ENCODE measurements at places on chromosomes 3 and 15.

DNA sequence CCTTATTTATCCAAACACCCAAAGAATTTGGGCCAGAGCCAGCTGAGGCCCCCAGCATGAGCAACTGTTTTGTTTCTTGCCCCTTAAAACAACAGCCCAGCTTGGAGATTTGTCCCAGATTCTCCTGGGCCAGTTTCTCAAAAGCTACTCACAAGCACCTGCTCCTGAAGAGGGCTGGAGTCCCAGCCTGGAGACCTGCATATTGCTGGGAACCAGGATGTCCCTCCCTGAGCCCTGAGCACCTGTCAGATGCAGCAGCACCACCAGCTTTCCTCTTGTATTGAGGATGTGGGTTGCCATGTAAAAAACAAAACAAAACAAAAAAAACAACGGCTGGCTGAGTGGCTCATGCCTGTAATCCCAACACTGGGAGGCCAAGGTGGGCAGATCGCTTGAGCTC, 7.0 kb upstream of the RFT1 start:
- DNase-seq: no peak

DNA sequence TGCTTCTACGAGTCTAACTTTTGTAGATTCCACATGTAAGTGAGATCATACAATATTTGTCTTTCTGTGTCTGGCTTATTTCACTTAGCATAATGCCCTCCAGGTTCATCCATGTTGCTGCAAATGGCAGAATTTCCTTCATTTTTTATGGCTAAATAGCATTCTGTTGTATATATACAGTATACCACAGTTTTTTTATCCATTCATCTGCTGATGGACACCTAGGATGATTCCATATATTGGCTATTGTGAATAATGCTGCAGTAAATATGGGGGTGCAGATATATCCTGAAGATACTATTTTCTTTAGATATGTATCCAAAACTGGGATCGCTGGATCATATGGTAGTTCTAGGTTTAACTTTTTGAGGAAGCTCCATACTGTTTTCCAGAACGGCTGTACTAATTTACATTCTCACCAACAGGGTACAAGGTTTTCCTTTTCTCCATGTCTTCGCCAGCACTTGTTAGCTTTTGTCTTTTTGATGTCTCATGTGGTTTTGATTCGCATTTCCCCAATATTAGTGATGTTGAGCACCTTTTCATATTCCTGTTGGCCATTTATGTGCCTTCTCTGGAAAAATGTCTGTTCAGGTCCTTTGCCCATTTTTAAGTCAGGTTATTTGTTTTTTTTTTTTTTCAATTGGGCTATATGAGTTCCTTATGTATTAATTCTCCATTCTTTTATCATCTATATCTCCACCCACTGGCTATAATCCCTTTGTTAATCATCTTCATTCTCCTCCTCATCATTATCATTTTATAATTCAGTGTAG, 26.9 kb downstream of the CHCHD4 start:
- DNase-seq: no peak

- DNase-seq: no peak
These were observed 118.2 kb downstream of the GADL1 start for GRCh38 chr3:30776186-30776815.

DNA sequence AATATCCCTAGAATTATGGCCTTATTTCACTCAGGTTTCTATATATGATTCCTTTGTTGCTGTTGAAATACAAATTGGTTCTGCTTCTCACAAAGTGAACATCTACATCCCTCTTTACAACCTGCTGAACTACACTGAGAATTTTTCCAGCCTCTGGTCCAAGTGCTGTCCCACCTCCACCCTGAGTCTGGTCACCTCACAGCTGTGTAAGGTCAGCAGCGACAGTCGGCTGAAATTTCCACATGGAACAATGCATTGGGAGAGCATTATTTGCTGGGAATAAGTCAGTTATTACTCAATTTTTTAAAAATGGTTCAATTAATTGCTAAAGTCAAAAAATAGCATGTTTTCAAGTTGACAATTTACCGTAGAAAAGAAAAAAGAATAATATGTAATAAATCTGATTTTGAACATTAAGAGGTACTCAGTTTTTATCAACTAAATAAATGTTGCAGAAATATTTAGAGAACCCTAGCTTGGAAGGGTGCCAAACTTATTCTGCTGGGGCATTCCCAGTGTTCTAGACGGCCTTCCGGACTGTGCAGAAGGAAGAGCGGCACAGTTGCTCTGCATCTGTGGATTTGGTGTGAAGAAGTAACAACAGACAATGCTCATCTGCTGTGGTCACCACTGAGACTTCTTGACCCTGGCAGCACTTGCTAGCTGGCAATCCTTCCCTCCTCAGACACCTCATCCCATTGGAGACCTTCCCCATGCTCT, 1.8 kb downstream of the HCLS1 start:
- DNase-seq: no peak

DNA sequence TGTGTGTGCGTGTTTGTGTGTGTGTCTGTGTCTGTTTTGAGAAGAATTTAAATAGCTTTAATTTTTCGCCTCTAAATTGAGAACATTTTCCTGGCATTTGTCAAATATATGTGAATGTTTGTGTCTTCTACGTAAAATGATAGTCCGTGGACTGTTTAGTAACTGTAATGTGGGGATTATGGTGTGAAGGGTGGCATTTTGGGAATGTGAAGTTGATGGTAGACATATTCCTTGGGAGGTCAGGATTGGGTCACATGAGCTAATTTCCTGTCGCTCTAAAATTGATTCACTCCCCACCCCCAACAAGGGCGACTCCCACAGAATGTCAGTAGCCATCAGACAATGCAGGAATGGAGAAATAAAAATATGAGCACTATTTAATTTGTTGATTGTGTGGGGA, 107.3 kb downstream of the ITPR1 start:
- DNase-seq: no peak

GRCh38 chr3:16534640-16535262, 21.3 kb upstream of the RFTN1 start:
- no peak for DNase-seq

DNA sequence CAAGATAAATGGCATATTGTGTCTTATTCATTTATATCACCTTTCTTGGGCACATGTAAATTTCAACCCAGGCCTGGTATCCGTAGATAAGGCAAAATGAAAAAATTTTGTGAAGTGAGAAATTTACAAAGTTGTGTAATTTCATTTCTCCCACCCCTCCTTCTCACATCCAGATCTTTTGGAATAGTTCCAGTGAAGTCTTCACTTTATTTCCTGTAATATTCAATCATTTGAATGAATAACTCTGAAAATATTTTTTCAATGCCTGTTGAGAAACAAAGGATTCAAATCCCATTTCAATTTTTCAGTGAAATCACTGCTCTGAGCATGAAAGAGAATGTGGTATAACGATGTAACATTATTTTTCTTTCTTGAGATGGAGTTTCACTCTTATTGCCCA, 53.4 kb downstream of the BTLA start:
- no peak for DNase-seq

GRCh38 chr3:2595486-2595885, 496.8 kb downstream of the CNTN4 start:
- no peak for DNase-seq

- no peak for DNase-seq
These were observed 1.5 kb downstream of the FSTL1 start for GRCh38 chr3:120449251-120449650.

GRCh38 chr15:100383302-100384107, 41.7 kb upstream of the ADAMTS17 start:
- no peak for DNase-seq

DNA sequence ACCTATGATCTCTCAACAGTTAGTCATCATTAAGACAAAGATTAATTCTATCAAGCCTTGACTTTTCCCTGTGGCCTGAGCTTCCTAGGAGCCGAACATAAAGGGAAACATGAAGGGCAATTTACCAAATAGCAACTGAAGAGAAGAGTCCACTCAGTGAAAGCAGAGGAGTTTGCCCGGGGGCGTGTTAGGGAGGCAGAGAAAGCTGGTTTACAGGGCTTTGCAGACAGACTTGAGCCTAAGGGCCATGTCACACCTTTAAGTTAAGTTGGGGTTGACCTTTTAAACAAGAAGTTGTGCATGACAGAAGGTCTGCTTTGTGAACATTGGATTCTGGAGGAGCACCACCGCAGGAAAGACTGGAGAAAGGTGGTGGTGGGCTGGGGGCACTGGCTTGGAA, 701.8 kb upstream of the CFAP20DC start:
- DNase-seq: no peak

DNA sequence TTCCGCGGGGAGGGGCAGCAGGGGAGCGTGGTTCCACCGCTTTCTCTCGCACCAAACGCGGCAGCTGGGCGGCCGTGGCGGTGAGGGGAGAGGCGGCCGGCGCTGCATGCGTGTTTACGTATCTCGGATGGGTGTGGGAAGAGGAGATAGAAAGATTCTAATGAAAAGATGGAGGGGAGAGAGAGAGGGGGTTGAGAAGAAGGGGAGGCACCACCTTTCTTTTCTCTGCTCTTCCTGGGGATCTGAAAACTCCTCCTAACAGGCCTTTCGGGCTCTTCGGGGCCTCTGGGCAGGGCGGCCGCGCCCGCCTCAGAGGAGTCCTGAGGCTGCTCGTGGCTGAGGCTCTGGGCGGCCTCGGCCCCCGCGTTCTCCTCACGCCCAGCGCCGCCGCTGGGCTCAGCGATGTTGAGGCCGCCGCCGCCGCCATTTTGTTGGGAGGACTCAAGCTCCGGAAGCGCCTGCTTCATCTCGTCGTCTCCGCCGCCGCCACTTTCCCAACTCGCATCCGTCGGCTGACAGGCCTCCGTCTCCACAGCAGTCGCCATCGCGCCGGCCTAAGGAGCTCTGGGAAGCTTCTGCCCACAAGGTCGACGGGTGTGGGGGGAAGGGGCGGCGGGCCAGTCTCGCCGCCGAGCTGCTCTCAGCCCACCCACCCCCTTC, 473 bp downstream of the TASOR start:
- DNase-seq: peak; percentile 63

DNA sequence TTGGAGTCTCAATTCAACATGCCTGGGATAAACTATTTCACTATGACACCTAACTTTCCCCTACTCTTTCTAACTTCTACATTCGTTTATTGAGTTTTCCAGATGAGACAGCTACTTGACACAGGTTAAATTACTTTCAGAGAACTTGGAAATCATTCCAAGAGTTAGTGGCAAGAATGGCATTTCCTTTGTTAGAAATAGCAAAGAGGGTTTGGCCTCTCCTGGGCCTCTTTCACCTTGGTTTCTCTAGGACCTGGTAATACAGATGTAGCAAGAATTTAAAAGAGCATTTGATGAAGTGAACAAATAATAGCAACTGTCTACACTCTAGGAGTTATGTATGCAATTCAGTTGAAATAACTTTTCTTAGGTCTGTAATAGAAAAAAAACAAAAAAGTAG, 748.9 kb downstream of the MECOM start:
- DNase-seq: no peak

GRCh38 chr3:103909395-103909794, 1457.3 kb upstream of the ALCAM start:
- no peak for DNase-seq

DNA sequence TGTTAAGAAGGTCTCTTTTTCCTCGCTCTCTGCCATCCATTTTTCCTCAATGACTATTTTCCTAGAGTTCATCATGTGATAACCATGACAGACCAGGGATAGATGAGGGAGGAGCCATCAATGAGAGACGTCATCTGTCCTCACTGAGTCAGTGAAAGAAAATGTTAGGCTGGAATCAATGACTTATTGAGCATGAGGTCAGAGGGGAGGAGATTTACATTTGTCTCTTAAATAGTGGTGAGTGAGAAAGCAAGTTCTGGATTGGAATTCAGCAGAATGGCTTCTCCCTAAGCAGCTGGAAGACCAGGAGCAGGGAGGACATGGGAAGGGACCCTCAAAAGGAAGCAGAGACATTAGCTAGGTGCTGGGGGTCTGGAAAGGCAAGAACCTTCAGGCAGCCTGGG, 28.2 kb upstream of the USP3 start:
- no peak for DNase-seq

- no peak for DNase-seq
These were observed 30.3 kb upstream of the SPESP1 start for GRCh38 chr15:68900027-68900426.

DNA sequence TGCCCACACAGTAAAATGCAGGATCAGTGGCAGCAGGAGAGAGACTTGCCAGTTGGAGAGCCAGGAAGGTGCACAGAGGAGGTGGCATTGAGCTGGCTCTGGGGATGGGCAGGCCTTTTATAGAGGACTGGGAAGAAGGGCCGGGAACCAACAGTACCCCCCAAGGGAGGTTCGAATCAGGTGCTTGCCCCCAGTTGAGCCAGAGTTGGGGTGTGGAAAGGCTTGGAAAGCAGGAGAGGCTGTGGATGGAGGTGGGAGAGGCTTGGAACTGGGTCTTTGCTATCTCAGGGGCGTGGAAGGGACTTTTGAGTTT, 107.6 kb downstream of the KLF13 start:
- no peak for DNase-seq

DNA sequence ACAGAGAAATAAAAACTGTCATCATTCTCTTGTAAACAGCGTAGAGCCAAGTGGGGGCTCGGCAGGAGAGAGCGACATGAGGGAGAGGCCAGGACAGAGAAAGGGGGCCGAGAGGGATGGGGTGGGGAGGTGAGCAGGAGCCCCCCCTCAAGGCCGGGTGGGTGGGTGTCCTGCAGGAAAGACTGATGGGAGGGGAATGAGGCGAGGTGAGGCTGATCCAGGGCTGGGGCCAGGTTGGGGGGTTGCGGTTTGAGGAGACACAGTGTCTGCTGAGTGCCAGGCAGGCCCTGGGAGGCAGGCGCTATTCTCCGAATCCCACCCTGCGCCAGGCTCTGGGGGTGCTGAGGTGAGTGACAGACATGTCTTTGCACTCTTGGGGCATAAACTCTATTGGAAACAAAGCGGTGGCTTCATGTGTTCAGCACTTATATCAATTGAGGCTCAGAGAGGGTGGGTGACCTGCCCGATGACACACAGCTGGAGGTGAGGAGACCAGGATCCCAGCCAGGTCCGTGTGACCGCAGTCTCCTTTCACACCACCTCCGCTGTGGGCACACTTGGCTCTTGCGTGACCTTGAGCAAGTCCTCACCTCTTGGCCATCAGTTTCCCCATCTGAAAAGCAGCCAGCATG, 19.6 kb upstream of the CSPG4 start:
- no peak for DNase-seq

DNA sequence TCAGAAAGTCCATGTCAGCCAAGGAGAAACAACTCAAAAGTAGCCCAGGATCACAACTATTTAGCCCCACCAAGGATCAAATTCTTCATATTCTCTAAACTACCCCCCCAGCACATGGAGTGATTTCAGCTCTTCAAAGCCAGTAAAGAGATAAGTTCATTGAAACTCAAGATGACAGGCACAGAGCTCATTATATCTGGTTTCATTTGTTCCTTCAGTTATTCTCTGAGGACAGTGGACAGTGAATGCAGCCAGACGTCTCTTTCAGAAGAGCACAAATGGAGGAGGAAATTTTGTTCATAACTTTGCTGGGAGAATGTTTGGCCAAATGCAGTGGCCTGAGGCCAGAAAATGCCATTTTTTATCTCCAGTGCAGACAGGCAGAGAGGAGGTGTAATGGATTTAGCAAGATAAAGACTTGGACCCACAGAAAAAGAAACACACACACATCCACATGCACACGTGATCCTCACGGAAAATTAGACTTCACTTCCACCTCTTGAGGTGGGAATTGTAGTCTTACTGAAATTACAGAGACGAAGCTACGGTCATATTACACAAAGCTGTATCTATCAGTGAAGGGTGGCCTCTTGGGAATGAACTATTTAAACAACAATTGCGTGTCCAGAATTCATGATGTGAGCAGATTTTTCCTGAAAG, 64.6 kb downstream of the HES1 start:
- no peak for DNase-seq
